ENCODE measurements at places on chromosomes 4 and X.

DNA sequence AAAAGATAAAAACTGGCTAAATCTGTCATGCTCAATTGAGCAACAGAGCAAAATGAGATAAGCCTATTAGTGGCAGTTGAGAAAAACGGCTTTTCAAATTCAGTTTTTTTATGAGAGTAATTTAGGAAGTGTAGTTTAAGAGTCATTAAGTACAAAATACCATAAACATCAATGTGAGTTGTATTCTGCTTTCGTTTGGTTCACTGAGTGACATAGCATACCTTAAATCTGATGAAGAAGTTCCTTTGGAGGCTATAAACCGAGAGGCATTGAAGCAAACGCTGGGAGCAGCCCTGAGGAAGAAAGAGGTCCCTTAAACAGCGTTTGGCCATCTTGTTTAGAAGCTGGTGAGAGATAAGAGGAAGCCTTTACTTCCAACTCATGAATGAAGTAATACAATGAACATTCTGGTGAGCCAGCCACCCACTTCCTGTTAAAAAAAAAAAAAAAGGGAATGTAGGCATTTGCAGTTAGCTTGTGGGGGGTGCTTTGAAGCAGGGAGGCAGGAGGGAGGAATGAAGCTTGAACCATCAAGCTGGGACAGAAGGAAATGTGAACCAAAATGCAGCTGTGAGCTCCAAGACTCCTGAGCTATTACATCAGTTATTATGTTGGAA is 132.3 kb downstream of the ZNF330 start:
- DNase-seq: no peak

- DNase-seq: no peak
These were observed 298.2 kb upstream of the ARSJ start for GRCh38 chr4:114277690-114278089.

GRCh38 chr4:76307660-76308014 is 1.1 kb downstream of the STBD1 start:
- no peak for DNase-seq

- DNase-seq: no peak
These were observed 40.1 kb upstream of the SETD7 start for GRCh38 chr4:139596034-139596683.

GRCh38 chrX:39750848-39751247 is 346.9 kb downstream of the BCOR start:
- DNase-seq: no peak

GRCh38 chr4:48346594-48346993 is 5.3 kb downstream of the SLAIN2 start:
- DNase-seq: no peak

DNA sequence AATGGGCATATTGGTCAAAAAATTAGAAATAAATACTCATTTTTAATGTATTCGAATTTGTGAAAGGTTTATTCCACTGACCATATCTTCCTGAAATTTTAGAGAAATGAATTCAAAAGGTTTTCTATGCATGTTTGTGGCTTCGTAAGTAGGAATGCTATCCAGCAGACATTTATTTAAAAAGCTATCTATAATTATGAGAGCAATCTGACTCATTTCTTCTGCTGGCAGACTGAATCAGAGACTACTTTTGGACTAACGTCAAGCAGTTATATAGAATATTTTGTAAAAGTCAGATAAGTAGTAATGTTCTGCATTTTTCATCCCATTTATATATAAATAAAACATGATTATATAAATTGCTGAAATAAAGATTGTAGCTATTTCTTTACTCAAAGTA is 125.0 kb downstream of the SPCS3 start:
- no peak for DNase-seq

DNA sequence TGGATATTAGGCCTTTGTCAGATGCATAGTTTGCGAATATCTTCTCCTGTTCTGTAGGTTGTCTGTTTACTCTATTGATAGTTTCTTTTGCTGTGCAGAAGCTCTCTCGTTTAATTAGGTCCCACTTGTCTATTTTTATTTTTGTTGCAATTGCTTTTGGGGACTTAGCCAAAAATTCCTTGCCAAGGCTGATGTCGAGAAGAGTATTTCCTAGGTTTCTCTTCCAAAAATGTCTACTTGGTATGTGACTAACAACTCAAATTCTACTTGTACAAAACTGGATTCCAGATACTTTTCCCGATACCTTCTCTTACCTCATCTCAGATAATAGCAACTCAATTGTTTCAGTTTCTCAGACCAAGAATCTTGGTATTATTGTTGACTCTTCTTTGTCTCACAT is 142.4 kb upstream of the GLRA2 start:
- DNase-seq: no peak

DNA sequence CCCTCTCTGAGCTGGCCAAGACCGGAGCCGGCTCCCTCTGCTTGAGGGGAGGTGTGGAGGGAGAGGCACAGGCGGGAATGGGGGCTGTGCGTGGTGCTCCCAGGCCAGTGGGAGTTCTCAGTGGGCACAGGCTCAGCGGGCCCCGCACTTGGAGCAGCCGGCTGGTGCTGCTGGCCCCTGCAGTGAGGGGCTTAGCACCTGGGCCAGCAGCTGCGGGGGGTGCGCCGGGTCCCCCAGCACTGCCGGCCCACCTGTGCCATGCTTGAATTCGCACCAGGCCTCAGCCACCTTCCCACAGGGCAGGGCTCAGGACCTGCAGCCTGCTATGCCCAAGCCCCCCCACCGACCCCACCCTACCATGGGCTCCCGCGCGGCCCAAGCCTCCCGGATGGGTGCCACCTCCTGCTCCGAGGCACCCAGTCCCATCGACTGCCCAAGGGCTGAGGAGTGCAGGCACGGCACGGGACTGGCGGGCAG is 602.5 kb downstream of the KCTD8 start:
- DNase-seq: no peak

DNA sequence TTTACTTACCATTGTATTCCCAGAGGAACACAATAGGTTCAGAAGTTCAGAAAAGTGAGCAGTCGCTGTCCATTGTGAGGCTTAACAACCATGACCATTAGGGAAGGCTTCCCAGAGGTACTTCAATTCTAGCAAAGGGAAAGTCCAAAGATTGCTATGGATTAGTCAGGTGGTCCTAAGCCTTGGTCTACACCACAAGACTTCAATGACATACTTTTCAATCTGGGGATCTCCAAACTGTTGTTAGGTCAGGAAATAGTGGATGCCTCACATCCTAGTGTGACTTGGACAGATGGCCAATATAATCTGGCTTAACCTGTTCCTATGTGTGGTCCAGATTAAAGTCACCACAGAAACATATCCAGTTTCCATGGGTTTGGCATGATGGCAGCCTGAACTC is 118.0 kb downstream of the SPCS3 start:
- no peak for DNase-seq

DNA sequence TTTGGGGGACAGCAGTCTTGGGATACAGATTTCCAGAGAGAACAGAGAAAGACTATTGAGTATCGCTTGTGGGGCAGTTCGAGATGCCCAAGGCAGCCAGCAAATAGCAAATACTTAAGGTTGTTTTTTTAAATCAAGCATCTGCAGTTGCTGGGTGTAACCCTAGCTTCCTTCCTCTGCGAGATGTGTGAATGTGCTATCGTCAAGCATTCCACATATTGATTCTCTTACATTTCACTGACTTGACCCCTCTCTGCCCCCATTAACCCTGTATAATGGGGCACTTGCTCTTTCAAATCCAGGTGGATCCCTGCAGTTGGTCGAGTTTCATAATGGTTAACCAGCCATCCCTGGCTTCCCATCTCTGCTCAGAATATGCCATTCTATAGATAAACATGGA is 23.5 kb downstream of the KCNE5 start:
- DNase-seq: no peak

DNA sequence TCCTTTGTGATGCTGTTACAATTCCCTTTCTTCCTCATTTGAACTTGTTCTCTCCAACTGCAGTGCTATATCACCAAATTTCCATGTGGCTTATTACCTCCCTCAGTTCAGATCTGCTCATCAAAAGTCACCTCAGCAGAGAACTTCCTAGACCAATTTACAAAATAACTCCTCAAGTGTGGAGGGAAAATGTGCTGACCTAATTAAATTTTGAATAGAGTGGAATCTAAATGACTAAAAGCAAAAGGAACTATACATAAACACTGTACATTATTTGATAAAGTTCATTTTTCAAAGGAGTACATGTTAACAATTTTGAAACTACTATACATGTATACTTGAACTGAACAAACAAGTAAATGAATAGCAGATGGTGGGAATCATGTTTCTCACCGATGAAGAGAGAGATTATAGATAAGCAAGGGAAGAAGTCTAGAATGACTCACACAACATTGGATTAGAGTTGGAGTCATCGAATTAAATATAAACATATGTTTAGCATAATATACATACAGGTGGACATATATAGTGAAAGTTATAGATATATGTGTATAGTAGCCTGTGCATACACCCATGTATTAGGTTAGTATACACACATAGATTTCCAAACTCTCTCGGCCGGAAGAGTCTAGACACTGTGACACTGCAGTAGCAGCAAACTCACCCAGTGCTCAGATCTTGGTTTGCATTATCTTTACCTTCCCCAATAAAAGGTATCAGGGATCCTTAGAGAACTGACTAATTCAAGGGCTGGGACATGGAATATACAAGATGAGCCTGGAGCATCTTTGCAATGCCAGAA is 318.7 kb downstream of the PCDH18 start:
- DNase-seq: no peak

DNA sequence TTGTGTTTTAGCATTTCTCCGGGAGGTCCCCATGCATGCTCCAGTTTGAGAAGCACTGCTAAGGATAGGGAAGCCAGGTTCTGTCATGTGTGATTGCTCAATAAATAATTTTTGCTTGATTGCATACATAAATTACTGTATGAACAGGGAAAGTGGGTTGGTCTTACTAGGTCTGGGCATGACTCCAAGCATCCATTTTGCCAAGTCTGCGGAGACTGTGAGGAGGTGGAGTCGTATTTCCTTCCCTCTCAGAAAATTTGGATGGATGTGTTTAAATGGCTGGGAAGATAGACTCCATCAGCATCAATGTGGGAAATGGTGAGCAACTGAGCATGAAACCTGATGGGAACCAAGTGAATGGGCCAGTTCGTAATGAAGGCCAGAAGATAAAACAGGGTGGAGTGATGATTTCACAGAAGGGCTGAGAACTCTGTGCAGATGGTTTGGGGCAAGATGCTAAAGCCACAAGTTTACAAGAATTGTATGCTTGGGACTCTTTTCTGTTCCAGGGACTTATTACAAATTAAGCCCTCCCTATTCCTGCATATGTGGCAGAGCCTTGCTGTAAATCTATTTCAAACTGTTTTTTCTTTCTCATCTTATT is 84.1 kb downstream of the NHS start:
- no peak for DNase-seq

DNA sequence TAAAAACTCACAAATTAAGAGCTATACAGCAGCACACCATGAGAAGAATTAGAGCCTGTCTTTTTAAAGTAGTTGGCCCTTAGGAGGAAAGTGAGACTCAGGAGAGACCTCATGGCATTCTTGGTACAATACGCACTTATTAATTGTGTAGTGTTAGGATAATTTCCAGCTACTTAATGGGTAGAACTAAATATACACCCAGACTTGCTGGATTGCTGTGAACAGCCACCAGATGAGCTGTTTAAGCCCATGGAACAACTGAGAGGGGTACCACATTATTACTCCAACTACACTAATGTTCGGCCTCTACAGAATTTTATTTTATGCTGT is 13.6 kb downstream of the MFAP3L start:
- no peak for DNase-seq

DNA sequence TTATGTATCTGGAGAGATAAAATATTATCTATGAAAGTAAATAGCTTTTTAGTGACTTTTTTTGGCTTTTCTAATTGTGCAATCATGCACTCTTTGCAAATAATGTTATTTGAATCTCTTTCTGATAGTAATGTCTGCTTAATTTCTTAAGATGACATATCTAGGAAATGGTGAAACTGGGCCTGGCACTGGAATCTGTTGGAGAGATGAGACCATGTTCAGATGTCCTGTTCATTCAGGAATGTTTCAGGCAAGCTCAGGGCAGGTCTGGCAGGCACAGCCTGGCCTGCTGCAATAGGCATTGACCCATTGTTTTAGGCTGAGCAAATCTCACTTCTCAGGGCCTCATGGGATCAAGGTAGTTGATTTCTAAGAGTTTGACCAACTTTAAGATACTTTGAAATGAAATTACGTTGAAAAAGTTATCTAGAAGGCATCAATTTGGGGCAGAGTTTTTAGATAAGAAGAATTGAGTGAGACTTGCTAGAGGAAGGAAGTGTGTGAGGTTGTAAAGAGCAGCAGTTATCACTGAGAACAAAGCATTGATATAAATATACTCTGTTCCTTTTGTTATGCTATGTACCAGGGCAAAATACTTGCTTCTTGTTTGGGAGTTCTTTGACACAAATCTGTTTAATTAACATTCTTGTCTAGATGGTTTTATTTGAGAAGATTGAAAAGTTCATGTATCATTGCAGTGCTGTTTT is 133.0 kb upstream of the LEF1 start:
- no peak for DNase-seq

DNA sequence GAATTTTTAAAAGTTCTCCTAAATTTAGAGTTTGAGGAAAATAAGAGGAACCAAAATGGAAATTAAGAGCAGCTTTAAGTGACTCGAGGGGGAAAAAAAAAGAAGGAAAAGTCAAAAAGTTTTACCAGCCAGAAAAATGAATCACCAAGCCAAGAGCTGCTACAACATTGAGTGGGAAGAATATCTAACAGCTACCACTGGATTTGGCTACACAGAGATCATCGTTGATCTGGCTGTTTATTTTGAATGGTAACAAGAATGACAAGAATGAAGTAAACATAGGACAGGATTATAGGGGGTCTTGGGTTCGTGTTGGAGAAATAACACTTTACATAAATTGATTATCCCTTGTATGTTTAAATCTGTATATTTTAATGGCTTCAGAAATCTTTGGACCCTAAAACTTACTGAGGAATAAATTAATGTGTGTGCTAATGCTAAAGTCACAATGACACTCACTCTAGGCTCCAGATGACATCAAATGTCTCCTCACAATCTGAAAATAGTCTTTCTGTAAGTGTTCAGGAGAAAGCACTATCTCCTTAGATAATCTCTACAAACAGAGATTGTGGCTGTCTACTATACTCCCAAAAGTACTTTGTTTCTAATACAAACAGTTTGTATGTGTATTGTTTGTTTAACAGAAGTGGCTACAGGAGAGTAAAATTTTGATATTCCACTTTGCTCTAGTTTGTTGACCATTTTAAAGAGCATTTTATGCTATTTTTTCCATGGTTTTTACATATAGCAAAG is 3.1 kb upstream of the CSN3 start:
- no peak for DNase-seq

DNA sequence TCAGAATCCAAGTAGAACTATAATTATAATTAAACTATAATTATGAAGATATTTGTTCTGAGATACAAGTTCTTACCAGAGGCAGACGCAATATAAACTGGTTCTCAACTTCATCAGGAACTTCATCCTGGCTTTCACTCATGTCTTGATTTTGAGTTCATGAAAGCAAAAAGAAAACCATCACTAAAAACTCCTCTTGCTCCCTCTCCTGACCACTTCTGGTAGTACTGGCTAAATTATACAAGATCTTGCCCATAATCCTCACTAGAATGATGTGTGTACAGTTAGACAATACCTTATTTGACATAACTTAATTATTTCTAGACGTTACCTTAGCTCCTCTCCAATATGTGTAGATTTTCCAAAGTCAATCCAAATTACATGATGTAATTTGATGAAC is 3.7 kb downstream of the TAF7L start:
- no peak for DNase-seq

GRCh38 chr4:139210486-139210885 is 33.5 kb upstream of the ELF2 start:
- DNase-seq: no peak

- no peak for DNase-seq
These were observed 124.6 kb upstream of the MAP3K15 start for GRCh38 chrX:19639813-19640462.

GRCh38 chr4:21697583-21697982 is 251.0 kb downstream of the KCNIP4 start:
- no peak for DNase-seq

Measured in stimulated activated CD4-positive, alpha-beta T cell treated with anti-CD3 and anti-CD28 coated beads, Interleukin-15, amount 100 ng/mL, for 1 hour (primary cell).